AG09309 (cell line): ENCODE measurements at places on chromosomes 11 and 22.
A peak's percentile ranks its signal among the peaks of the same experiment; 100 is the strongest.

DNA sequence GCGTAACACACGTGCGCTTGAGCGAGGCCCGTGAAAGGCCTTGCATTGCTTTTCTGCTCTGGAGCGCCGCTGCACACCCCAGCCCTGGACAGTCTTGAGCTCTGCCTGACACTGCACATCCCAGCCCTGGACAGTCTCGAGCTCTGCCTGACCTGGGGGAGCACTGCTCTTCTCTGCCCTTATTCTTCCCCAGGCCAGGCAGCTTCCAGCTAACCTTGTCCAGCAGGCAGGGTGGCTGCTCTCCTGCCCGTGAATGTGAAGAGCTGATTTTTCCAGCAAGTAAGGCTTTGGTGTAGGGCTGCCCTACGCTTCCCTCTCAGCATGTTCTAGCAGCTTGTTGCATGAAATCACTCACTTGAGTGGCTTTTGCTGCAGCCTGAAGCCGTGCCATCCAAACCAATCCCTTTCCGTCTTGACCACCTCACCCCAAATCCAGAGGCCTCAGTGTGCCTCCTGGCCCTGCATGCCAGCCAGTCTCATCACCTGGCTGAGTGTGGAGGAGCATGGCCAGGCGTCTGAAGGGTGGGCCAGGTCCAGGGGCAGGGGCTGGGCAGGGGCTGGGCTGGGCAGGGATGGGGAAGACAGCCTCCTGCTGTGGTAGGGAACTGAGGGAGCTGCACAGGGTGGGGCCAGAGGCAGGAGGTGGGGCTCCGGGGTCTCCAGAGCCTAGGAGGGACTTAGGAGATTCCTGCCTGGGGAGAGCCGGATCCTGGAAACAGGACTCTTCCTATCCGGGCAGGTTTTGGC, 89.5 kb upstream of the B3GAT1 start:
- no peak for DNase-seq

DNA sequence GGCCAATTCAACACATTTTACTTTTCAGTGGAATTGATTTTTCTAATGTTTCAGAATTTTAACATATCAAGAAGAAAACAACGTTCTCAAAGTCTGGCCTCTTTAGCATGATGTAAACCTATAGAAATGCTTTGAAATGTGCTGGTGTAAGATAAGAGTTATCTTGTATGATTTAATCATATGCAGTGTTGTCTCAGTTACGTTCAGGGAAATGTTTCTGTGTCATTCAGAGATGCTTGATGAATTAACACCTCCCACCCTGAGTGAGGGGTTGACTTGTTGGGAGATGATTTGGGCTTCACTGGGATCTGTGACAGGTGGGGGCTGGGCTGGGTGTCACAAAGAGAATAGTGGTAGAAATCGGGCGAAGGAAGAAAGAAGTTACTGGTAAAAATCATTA, 15.7 kb upstream of the MYO18B start:
- no peak for DNase-seq

- DNase-seq, result no peak
Observed at GRCh38 chr11:103798446-103798845, 238.0 kb upstream of the DDI1 start.

GRCh38 chr11:104015649-104016415, 20.6 kb upstream of the DDI1 start:
- no peak for DNase-seq

DNA sequence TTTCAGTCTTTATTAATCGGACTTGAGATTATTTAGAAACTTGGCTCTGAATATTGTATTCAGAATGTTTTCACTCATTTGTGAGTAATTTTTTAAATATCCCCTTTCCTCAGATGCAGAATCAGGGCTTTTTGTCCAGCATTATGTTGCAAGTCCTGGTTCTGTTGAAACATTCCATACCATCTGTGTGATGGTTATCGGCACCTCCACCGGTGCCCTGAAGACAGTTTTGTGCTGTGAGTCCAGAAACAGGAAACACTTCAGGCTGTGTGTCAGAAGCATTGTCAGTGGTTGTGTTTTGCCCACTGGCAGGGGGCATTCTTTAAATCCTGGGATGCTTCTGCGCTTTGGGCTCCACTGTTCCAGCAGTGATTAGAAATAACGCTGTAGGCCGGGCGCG, 20.4 kb downstream of the CDPF1 start:
- peak; percentile 13 for DNase-seq

GRCh38 chr11:71294846-71295600, 42.6 kb upstream of the SHANK2 start:
- DNase-seq, result no peak

- no peak for DNase-seq
Observed at GRCh38 chr11:77660947-77661346, 23.4 kb upstream of the CLNS1A start.

GRCh38 chr11:35021589-35021988, 105.2 kb downstream of the PDHX start:
- no peak for DNase-seq

DNA sequence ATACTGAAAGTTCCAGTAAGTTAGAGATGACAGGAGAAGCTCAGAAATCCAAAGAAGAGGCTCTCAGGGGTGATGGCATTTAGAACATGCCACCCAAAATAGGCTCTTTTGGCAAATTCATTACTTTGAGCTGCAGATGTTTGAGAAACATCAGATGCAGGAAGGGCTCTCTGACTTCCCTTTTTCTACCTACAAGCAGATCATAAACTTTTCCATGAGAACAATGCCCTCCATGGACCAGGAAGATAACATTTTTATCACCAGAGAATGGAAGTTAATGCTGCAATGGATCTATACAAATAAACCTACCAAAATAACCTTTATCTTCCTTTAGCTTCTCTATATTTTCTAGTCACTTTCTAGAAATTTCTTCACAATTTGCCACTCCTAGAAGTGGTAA, 32.7 kb upstream of the FAR1 start:
- DNase-seq, result no peak

GRCh38 chr22:46674906-46675305, 54.7 kb downstream of the GRAMD4 start:
- no peak for DNase-seq

DNA sequence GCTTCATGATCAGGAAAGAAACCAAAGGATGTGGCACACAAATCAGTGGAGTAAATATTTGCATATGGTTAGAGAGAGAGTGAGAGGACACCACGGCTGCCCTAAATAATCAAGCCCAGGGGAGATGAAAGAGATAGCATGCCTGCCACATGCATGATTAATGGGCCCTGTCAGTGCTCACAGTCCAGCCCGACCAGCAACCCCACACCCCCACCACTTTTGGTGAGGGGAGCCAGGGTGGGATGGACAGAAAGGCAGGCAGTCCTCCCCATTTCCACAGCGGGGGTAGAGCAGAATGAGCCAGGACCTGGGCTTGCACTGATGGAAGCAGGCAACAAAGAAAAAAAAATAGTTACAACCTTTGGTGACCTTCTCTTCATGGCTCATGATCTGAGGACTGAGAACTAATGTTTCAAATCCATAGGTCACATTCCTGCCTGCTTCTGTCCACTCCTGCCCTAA, 545.0 kb downstream of the ETS1 start:
- no peak for DNase-seq

DNA sequence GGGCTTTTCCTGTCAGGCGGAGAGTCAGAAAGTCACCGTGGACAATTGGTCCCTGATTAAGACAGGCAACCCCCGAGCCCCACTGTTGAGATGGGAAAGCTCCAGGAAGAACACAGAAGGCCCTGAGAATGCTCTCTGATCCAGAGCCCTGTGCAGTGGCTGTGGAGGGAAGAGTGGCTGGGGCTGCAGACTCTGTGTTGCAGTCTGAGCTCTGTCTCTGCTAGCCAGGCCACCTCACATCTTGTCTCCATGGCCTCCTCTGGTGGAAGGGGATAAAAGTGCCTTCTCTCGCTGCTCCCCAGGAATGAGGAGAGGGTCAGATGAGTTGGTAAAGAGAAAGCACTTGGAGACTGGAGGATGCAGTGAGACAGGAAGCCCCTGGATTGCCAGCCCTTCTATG, 141.2 kb downstream of the CEP164 start:
- DNase-seq, result no peak

DNA sequence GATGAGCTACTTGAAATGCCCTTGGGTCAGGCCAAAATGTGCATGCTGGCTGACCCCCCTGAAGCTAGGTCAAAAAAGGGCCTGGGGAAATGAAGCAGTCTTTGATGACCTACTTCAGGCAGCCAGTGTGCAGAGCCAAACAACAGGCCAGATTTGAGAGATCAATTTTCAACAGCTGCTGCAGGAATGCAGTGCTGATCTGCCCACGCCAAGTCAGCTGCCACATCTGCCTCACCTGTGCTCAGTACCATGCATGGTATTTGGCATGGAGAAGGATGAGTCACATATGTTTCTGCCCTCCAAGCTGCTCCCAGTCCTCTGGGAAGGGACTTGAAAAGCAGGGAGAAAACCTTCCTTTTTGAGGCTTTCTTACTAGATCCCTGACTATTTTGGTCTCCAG, 35.8 kb downstream of the MTNR1B start:
- no peak for DNase-seq

- DNase-seq, result no peak
Observed at GRCh38 chr22:48167238-48167637, 1404.8 kb downstream of the TBC1D22A start.

GRCh38 chr22:47325249-47325648, 562.8 kb downstream of the TBC1D22A start:
- DNase-seq, result no peak

DNA sequence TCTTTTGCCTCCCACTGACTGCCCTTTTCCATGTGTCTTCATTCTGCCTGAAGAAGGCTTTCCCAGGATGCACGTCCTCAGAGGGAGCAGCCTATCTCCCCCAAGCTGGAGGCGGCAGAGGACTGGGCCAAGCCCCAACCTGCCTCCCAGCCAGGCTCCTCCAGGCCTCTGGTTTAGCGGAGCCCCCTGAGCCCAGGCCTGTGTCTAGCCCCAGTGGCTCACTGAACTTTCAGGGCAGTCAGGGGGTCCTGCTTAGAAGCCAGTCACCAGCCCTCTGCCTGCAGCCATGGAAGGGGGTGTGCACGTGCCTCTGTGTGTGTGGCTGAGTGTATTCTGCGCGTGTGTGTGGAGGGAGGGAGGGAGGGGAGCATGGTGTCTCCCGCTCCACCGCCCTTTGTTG, 10.4 kb upstream of the GRK2 start:
- DNase-seq, result no peak

DNA sequence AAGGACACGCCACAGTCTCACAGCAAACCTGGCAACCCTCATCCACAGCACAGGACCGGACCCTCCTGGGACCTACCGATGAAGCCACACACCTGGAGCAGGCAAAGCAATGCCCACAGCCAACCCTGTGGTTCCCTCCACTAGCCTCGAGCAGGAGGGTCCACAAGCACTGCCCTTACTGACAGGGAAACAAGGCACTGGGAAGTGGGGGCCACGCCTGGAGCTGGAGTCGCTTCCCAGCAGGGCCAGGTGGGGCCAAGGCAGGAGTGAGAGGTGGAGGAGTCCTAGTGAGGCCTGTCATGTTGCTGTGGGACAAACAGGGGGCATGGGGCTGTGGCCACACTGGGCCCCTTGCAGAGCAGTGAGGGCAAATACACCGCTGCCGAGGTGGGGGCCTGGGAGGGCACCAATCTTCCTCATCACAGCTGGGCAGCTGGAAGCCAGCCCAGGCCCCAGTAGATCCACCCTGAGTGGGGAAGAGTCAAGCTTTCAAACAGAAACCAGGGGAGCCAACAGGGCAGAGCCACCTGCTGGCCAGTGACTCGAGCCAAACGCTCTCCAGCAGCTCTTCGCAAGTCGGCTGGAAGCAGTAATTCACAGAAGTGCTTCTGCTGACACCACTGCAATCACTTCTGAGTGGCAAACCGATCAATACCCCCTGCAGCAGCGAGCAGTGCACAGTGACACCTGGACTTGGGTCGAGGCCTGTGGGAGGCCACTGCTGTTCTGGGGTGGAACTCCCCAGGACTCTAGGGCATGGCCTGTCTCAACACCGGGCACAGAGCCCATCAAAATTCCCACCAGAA, 13.7 kb downstream of the SULT4A1 start:
- DNase-seq, result no peak

- no peak for DNase-seq
Observed at GRCh38 chr11:18265949-18266348, at the start of gene SAA1. Gene SAA1 (plus strand): TSS chr11:18266264. CDS start chr11:18266888, 624 bp downstream.

- no peak for DNase-seq
Observed at GRCh38 chr11:119085437-119085847, 761 bp downstream of the HMBS start.

DNA sequence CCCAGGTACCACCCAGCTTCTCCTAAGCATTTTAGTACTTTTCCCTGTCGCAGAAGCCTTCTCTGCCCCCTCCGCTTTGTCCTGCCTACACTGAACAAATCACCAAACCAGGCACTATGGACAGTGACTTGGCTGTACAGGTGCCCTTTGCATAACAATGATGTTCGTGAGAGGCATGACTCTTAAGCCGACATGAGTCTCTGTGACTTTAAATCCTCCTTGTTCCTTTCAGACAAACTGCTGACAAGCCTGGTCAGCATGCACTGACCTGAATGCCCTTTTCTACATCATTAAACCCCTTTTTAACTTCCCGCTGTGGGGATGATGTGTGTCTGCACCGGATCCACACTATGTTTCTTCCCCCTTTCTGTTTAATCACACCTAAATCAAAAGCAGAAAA, 16.6 kb downstream of the CAVIN3 start:
- no peak for DNase-seq

- no peak for DNase-seq
Observed at GRCh38 chr22:50269970-50270665, at the start of gene MAPK11. Gene MAPK11 (minus strand): TSS chr22:50270380. CDS start chr22:50270292, 88 bp downstream.

- no peak for DNase-seq
Observed at GRCh38 chr11:56706486-56706885, 7.6 kb downstream of the OR9G1 start.

GRCh38 chr11:72668629-72669347, 5.4 kb downstream of the PDE2A start:
- DNase-seq, result no peak

DNA sequence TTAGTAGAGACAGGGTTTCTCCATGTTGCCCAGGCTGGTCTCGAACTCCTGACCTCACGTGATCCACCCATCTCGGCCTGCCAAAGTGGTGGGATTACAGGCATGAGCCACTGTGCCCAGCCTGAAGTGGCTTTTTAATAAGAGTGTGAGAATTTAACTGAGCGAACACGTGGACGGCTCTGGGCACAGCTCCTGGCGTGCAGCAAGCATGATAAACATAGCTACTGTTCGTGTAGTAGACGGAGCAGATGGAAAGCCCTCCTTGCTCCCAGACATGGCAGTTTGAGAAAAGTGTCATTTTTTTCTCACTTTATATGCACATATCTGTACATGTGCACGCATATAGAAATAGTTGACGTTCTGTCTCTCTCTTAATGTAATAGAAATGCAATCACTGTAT, 7.0 kb downstream of the EMID1 start:
- no peak for DNase-seq

DNA sequence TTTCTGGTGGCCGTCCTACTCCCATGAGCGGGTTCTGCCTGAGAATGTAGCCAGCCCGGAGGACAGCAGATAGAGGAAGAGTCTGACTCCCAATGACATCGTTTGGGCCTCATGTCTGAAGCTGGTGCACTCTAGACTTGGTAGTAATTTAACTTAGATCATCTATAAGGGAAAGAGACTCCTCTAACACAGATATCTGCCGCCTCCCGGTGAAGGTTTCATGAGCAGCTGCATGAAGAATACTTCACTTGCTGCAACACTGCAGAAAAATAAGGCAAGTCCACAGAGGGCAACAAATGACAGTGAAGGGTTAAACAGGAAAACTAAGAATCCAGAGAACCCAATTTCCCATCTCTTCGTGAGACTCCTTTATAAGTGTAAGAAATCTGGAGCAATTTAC, 5.9 kb upstream of the ARL2 start:
- no peak for DNase-seq

GRCh38 chr11:88494848-88495247, 157.3 kb upstream of the CTSC start:
- DNase-seq, result no peak
